Suppressor macrophage (primary cell): ENCODE measurements at places on chromosomes 16 and 17.
A peak's percentile ranks its signal among the peaks of the same experiment; 100 is the strongest.

DNA sequence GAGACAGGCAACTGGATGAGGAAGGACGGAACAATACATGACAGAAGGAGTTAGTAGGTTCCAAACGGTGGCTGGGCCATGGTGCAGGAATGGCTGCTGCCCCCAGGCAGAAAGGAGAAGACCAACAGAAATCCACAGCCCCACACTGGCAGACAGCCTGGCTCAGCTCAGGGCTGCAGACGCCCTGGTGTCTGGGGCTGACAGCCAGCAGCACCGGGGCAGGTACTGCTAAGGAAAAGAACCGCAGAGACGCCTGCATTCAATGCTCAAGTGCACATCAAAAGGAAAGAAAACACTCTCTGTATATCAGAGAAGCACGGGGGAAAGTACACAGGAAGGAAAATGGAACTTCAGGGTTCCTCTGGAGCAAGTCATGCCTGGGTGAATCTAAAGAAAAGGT is 53.4 kb downstream of the GAS7 start:
- no peak for DNase-seq

- peak; percentile 89 for DNase-seq
Measured at GRCh38 chr16:4330277-4330874, 14.5 kb downstream of the GLIS2 start.

GRCh38 chr17:28735242-28735722 is 6.7 kb downstream of the NEK8 start:
- DNase-seq: no peak

DNA sequence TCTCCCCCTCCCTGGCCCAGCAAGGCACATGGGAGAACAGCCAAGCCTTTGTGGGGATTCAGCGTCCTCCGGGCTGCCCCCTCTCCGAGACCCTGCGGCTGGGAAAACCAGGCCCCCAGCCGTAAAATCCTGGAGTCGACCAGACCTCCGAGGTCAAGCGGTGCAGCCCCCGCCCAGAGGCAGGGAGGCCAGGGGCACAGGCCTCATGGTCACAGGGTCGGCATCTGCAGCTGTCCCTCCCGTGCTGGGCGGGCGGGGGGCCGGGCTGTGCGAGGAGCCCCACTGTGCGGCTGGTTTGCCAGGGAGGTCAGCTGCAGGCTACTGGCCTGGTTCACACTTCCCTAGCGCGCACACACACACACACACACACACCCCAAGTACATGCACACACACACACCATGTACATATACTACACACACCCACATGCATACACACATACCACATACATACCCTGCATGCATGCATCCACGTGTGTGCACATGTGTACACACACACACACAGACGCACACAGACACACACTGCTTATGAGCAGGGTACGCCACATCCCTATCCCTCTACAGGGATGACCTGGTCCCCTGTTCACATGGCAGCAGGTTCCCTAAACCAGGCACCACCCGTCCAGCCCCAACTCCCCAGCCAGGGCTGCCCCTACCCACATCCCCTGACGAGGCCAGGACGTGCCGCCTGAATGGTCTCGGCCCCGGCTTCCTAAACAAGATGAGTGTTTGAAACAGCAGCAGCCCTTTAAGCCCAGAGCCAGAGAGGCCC is 108.9 kb upstream of the CIBAR2 start:
- no peak for DNase-seq

GRCh38 chr16:75280331-75280804 is 28.9 kb upstream of the BCAR1 start:
- DNase-seq: no peak

DNA sequence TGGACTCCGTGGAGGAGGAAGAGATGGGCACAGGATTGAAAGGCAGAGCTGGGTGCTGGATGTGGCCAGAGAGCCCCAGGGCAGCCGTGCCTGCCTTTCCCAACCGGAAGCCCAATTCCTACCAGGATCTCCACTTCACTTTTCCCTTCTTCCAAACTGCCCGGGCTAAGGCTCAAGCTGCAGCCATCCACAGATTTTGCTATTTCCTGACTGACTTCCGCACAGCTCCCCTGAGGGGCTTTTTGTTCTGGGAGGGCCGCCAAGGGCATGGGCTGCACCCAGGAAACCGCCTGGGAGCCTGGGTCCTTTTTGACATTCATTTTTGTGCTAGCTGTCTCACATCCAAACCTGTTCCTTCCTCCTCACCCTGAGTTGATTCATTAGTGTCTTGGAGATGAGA is 4.2 kb downstream of the SHISA6 start:
- DNase-seq: no peak

DNA sequence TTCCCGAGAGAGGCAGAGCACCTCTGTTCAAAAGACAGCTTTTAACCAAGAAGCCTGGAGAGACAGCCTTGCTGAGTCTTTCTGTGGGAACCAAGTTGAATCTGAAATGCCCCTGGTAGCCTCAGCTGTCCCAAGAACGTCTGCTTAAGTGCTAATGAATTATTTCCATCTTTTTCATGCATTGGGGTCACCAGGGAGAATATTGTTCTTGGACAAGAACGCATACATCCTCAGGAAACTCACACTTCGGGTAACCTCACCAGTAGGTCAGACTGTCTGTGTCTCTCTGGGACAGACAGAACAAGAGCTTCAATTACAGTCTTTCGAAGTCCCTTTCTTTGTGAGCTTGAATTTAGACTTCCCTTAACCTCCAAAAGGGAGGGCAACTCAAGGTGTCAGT is 134.6 kb upstream of the ADAMTS18 start:
- no peak for DNase-seq

GRCh38 chr16:11125936-11126335 is 130.1 kb downstream of the SOCS1 start:
- DNase-seq: no peak

GRCh38 chr17:4631836-4632580 is 9.5 kb downstream of the ALOX15 start:
- no peak for DNase-seq

DNA sequence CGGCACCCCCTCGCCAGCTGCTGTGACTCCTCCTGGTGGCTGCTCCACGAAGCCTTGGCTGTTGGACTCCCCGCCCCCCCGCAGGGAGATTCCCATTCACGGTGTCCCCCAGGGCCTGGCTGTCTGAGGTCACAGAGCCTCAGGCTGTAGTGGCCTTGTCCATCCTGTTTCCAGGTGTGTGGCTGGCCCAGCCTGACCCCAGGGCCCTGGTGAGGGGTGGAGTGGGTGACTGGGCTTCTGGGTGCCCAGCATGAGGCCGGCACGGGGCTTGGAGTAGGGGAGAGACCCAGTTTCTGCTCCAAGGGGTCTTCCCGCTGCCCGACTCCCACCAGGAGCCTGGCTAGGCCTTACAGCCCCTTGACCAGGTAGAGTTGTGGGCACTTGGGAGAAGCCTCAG is 10.4 kb downstream of the PRSS27 start:
- DNase-seq: no peak

GRCh38 chr17:65270499-65271253 is 133.5 kb downstream of the RGS9 start:
- DNase-seq: no peak

GRCh38 chr17:69744512-69745070 is 330.1 kb downstream of the MAP2K6 start:
- DNase-seq: no peak

- DNase-seq: no peak
Measured at GRCh38 chr17:66677201-66677981, 157.5 kb upstream of the CACNG5 start.

DNA sequence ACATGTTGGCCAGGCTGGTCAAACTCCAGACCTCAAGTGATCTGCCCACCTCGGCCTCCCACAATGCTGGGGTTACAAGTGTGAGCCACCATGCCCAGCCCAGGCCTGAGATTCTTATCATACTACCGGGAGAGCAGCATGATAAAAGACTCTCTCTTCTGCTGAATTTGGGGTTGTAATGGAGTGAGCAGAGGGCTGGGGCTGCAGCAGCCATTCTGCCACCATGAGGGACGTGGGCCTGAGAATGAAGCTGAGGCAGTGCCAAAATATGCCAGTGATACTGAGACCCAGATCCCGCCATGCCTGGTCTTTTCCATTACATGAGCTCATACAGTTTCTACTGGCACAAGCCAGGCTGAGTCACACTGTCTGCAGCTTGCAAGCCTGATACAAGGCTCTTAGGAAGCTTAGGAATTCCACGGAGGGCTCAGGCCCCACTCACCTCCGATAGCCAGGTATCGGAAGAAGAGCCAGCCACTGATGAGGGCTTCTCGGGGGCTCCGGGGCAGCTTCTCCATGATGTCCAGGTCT is 19.6 kb upstream of the P2RX1 start:
- no peak for DNase-seq

GRCh38 chr16:28491230-28491969 is 474 bp downstream of the CLN3 start:
- DNase-seq: peak; percentile 55

- DNase-seq: no peak
Measured at GRCh38 chr16:70258946-70259345, 7.2 kb upstream of the EXOSC6 start.

DNA sequence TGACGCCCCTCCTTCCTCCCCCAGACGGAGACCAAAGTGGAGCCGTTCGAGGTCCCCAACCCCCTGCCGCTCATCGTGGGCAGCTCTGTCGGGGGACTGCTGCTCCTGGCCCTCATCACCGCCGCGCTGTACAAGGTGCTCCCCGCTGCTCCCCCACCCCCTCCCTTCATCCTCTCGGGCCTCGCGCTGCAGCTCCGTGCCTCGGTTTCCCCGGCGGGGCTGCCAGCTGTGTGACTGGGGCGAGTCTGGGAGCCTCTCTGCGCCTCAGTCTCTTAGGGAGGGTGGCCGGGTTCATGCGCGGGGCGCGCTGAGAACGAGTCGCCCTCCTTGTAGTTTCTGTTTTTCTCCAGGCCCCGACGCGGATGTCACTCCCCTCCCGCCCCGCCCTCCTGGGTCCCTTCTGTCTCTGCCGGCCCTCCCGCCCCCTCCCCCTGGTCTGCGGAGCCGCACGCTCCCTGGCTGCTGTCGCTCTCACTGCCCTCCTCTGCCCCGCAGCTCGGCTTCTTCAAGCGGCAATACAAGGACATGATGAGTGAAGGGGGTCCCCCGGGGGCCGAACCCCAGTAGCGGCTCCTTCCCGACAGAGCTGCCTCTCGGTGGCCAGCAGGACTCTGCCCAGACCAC is 23.7 kb upstream of the ITGAX start:
- no peak for DNase-seq

- DNase-seq: no peak
Measured at GRCh38 chr17:56966338-56966737, 5.5 kb upstream of the COIL start.

DNA sequence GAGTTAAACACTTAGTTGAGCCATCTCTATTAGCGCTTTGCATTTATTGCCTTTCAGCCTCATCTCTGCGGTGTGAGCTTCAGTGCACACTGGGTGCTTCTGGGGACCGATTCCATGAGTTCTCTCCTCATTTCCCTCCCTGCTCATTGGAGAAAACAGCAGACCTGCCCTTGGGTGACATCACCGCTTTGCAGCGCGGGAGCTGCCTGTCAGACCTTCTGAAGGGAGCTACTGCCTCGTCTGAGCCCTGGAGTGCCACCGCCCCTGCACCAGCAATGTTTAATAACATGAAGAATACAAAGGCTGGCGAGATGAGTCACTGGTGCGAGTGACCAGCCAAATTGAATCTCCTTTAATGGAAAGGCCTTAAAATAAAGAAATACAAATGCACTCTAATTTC is 30.2 kb upstream of the CPPED1 start:
- no peak for DNase-seq

- DNase-seq: no peak
Measured at GRCh38 chr17:78322327-78322857, 37.5 kb downstream of the SOCS3 start.

DNA sequence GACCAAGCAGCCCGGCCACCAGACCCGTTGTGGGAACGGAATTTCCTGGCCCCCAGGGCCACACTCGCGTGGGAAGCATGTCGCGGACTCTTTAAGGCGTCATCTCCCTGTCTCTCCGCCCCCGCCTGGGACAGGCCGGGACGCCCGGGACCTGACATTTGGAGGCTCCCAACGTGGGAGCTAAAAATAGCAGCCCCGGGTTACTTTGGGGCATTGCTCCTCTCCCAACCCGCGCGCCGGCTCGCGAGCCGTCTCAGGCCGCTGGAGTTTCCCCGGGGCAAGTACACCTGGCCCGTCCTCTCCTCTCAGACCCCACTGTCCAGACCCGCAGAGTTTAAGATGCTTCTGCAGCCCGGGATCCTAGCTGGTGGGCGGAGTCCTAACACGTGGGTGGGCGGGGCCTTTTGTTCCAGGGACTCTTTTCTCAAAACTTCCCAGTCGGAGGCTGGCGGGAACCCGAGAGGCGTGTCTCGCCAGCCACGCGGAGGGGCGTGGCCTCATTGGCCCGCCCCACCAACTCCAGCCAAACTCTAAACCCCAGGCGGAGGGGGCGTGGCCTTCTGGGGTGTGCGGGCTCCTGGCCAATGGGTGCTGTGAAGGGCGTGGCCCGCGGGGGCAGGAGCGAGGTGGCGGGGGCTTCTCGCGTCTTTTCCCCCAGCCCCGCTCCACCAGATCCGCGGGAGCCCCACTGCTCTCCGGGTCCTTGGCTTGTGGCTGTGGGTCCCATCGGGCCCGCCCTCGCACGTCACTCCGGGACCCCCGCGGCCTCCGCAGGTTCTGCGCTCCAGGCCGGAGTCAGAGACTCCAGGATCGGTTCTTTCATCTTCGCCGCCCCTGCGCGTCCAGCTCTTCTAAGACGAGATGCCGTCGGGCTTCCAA is at the start of gene SLC2A4:
Gene SLC2A4, plus strand, starts transcription at position 645 of the 879 bp plus-strand sequence. Its CDS starts 217 bp downstream, at position 862.
- DNase-seq: peak; percentile 96

- no peak for DNase-seq
Measured at GRCh38 chr16:68995011-68995504, 110.4 kb upstream of the HAS3 start.

DNA sequence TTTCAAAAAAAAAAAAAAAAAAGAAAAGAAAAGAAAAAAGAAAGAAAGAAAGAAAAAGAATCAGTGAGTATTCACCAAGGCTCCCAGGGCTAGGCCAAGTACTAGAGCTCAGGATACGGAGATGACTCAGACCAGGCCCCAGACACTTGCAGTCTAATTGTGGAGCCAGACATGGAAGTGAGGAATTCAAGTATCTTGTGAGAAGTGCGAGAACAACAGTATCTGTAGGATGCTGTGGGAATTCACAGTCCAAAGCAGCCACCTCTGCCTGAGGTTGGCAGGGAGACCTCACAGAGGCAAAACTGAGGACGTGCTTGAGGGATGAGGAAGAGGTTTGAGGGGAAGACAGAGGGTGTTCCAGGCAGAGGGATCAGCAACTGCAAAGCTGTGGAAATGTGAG is 14.0 kb upstream of the ALDOA start:
- peak; percentile 18 for DNase-seq

- peak; percentile 62 for DNase-seq
Measured at GRCh38 chr16:84618581-84619460, 943 bp upstream of the COTL1 start.

GRCh38 chr16:70746040-70746707 is 54.8 kb downstream of the VAC14 start:
- DNase-seq: peak; percentile 92

- DNase-seq: no peak
Measured at GRCh38 chr17:4664230-4664629, 22.8 kb upstream of the ALOX15 start.

GRCh38 chr17:10421900-10422542 is at the start of gene MYH8:
TSS of gene MYH8 (minus strand) at chr17:10421950. CDS start at chr17:10420227, 1,723 bp downstream.
- DNase-seq: no peak

GRCh38 chr16:8571061-8571596 is 19.2 kb downstream of the TMEM114 start:
- peak; percentile 64 for DNase-seq

- DNase-seq: peak; percentile 86
Measured at GRCh38 chr16:84730406-84731106, 30.8 kb downstream of the USP10 start.
